Purkinje cell (primary cell): ENCODE measurements at places on chromosomes 1 and 21. TPM values are rescaled to one million over a fixed set of nuclear protein-coding genes. Genes with fewer than 3 reads are reported as not detected.

The ITLN1 gene
- polyA plus RNA-seq: not detected in 2 replicates

The STXBP3 gene
- polyA plus RNA-seq: 30.7 and 49.6 TPM in 2 replicates

The ACTL8 gene
- not detected in 2 replicates for polyA plus RNA-seq

The ILF2 gene
- 91.4 and 99.4 TPM in 2 replicates for polyA plus RNA-seq

The HES3 gene
- polyA plus RNA-seq: not detected in 2 replicates

The IFNGR2 gene
- 29.4 and 29.6 TPM in 2 replicates for polyA plus RNA-seq
